Left lobe of liver (tissue), 2 donors: ENCODE measurements at places on chromosomes 7 and 10. TPM values are rescaled to one million over a fixed set of nuclear protein-coding genes. Genes with fewer than 3 reads are reported as not detected.

The MBL2 gene
- total RNA-seq, result 108 TPM

The HELLS gene
- total RNA-seq, result 1.6 TPM

The PTER gene
- total RNA-seq, result 13.2 TPM

The UNC5B gene
- 1.8 TPM for total RNA-seq

The HOXA11 gene
- total RNA-seq, result not detected

The ADAM22 gene
- 0.53 TPM for total RNA-seq

The C10orf105 gene
- not detected for total RNA-seq

The PKD2L1 gene
- total RNA-seq, result 0.20 TPM

The GPER1 gene
- total RNA-seq, result 29.8 TPM

The FBXL15 gene
- total RNA-seq, result 12.7 TPM

The ECHDC3 gene
- total RNA-seq, result 137 TPM

The NPSR1 gene
- not detected for total RNA-seq

The VWA2 gene
- total RNA-seq, result 0.05 TPM

The ARHGAP22 gene
- 0.13 TPM for total RNA-seq

The PHKG1 gene
- total RNA-seq, result 0.78 TPM

The PROSER2 gene
- 38.3 TPM for total RNA-seq

The RNF32 gene
- total RNA-seq, result 1.0 TPM

The EN2 gene
- total RNA-seq, result not detected

The GIMAP6 gene
- 6.5 TPM for total RNA-seq

The RAB11FIP2 gene
- 4.2 TPM for total RNA-seq

The ZNF117 gene
- 2.6 TPM for total RNA-seq

The LIPJ gene
- total RNA-seq, result 0.08 TPM

The AKR1E2 gene
- 1.3 TPM for total RNA-seq

The CNPY1 gene
- total RNA-seq, result not detected

The NODAL gene
- total RNA-seq, result not detected

The PHYHIPL gene
- 0.93 TPM for total RNA-seq

The GDF10 gene
- 0.08 TPM for total RNA-seq

The GSTO2 gene
- 2.9 TPM for total RNA-seq

The UNCX gene
- not detected for total RNA-seq

The ANKRD30A gene
- total RNA-seq, result not detected

The AHCYL2 gene
- total RNA-seq, result 9.9 TPM

The STRIP2 gene
- 0.96 TPM for total RNA-seq

The GHRHR gene
- total RNA-seq, result 0.83 TPM

The SEPTIN7 gene
- 37.2 TPM for total RNA-seq

The OPALIN gene
- total RNA-seq, result not detected

The DRGX gene
- not detected for total RNA-seq

The CTAGE4 gene
- total RNA-seq, result 1.4 TPM

The FBXL13 gene
- 0.18 TPM for total RNA-seq

The POLR2J2 gene
- total RNA-seq, result 3.7 TPM

The ITPRID1 gene
- total RNA-seq, result not detected

The MORN4 gene
- total RNA-seq, result 0.81 TPM

The LIPK gene
- total RNA-seq, result not detected

The PTN gene
- total RNA-seq, result 0.38 TPM

The ADAMTS14 gene
- total RNA-seq, result 0.15 TPM

The GRID2IP gene
- total RNA-seq, result not detected

The DYNC1I1 gene
- total RNA-seq, result 0.15 TPM

The RNF133 gene
- total RNA-seq, result 0.33 TPM

The C10orf67 gene
- total RNA-seq, result not detected

The PURB gene
- total RNA-seq, result 5.0 TPM

The NACAD gene
- total RNA-seq, result 0.05 TPM

The DKK1 gene
- 0.38 TPM for total RNA-seq
